ENCODE measurements at places on chromosomes 7 and 10.

DNA sequence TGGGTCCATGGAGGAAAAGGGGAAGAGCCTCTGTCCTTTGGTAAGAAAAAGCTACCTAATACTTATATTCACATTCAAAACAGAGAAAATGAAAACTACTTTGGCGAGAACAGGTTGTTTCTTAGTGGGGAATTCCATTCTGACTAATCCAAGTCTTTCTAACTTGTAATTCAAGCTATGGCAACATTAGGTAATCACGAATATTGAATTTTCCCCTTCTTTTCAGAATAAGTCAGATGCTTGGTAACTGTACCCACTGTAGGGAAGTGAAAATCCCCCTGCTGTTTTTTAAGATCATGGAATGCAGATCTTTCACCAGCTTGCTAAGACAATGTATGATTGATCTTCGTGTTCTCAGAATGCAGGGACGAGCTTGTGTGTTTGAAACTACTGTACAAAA, 384.4 kb downstream of the TCERG1L start:
- DNase-seq, result no peak

- no peak for DNase-seq
These were observed 31.2 kb downstream of the IL2RA start for GRCh38 chr10:6030940-6031339.

- no peak for DNase-seq
These were observed 700.4 kb downstream of the KCNMA1 start for GRCh38 chr10:76937181-76937600.

DNA sequence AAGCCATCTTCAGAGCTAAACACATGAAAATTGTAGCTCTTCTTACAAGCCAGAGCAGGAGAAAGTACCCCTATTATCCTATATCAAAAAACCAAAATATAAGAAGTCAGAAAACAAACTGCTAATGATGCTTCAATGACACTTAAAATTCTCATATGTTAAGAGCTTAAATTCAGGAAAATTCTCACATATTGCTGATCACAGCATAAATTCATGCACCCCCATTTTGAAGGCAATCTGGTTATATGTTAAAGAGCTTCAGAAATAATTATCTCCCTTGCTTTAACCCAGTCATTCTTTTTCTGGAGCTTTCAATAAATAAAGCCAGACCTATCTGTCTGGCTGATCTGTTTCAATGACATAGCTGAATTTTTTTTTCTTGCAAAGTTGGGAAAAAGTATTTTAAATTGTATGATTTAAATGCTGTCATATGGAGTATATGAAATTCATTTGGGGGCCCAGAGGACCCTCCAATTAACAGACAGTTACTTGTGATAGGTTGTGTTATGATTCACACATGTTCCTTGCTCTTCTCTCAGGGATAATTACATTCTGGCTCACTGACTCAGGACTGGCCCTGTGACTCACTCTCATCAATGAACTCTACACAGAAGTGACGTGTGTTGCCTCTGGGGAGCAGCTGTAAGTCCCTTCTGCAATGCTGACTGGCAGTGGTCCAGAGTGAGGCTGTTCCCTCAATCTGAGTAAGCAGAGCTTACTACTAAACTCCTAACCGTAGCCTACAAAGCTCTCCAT, 85.2 kb downstream of the HGF start:
- DNase-seq, result peak; percentile 100

GRCh38 chr7:66747881-66748511, 7.5 kb downstream of the RABGEF1 start:
- peak; percentile 17 for DNase-seq

- DNase-seq, result peak; percentile 95
These were observed at the start of gene EGR2 for GRCh38 chr10:62816331-62817120. Gene EGR2, minus strand, starts transcription at chr10:62816366. Its CDS starts 337 bp downstream, at chr10:62816029.

GRCh38 chr10:114252883-114253282, 13.8 kb downstream of the VWA2 start:
- no peak for DNase-seq

Data from fibroblast of skin of scalp (primary cell).